ENCODE measurements at places on chromosomes 4 and X.

DNA sequence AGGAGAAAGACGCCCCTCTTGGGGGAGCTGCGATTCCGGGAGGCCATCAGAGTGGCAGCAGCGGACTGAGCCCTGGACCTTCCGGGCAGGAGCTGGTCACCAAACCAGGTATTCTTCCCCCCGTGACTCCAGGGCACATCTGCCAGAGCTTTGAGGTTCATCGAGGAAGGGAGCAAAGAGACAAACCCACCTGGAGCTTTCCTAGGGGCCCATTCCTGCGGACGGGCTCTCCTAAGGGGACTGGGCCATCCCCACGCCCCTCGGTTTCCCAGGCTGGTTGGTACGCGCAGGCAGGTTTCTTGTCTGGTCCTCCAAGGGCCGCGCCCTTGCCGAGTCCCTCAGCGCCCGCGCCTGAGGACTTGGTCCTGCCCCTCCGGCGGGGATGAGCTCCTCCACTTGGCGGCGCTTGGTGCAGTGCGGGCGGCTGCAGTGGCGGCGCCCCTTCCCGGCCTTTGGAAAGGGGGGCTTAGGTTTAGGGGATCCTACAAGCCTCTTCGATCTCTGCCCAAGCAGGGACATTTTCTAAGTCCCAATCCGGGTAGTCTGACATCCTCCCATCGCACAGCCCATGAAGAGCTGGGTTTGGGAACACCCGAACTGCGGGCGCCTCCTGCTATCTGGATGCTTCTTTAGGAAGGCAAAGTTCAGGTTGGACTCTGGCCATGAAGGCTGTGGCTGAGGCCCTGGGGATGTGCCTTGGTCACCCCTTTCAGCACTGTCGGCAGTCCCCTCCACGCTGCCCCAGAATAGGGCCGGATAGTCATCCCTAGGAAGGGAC, 538 bp downstream of the STBD1 start:
- DNase-seq: peak; percentile 55

- no peak for DNase-seq
Observed at GRCh38 chrX:45907786-45908185, 637.4 kb downstream of the ZNF674 start.

- DNase-seq: peak; percentile 45
Observed at GRCh38 chr4:77959566-77960338, 97.1 kb downstream of the MRPL1 start.

DNA sequence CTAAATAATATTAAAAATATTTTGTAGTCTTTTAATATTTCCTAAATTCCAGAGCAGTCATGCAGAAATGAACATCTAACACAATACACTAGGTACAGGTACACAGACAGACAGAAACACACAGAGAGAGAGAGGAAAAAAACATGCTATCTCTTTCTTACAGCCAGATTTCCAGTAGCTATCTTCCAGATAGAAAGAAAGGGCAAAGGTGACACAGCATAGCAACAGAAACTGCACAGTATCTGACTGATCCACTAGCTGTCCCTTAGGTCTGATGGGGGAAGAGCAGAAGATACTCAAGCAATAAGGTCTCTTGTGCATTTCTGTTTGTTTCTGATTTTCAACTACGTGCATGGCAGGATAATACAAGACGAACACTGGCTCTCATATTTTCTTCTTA, 7.8 kb downstream of the FBXW7 start:
- DNase-seq: no peak

DNA sequence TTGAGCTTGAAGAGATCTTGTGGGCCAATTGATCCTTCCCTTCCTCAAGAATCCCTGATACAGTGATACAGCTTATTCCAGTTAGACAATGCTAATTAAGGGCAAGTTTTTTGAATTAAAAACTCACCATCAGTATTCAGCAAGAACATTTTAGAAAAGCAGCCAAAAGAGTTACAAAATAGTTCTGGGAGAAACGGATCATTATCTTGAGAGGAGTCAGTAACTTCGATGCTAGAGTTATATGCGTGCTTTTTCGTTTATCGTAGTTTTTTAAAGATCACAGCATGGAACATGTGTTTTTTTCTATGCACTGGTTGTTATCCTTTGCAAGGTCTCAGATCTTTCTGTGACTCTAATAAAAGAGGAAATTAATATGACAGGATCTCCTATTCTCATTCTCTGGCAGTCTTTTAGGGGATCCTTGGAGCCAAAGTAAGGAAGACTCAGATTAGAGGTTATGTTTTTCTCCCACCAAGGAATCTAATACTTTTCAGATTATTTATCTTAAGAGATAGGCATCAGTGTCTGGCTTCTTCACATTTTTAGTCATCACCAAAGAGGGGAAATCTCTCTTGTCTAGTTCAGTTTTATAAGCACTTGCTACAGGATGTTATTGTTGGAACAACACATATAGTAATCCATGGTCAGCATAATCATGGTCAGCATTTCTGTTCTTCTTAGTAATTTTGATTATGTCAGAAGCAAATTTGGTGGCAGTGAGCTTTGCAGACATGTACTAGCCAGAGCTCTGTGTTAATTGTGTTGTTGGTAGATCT, 109.7 kb downstream of the PDLIM5 start:
- DNase-seq: peak; percentile 80

DNA sequence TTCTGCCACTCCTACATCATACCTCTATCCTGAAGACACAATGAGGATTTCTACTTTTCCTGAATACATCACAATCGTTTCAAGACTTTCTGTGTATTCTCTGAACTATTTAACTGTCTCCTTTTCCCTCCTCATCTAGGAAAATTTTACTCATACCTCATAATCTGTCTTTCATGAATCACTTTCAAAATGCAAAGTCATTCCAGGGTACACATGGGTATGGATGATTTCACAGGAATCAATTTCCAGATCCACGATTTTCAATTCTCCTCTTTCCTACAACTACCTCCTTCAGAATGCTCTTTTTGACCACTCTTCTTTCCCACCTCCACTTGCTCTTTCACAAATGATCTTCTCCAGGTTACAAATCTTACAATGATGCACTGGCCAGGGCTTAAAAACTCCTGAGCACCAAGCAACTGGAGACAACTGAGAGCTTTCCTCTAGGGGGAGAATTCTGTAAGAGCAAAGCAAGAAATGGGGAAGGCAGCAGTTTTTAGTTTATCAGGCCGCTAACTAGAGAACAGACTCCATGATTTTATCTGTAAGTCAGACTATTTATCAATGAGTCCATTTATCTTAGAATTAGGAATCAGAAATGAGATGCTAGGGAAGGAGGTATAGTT, 116.4 kb downstream of the PPP3CA start:
- DNase-seq: peak; percentile 54

DNA sequence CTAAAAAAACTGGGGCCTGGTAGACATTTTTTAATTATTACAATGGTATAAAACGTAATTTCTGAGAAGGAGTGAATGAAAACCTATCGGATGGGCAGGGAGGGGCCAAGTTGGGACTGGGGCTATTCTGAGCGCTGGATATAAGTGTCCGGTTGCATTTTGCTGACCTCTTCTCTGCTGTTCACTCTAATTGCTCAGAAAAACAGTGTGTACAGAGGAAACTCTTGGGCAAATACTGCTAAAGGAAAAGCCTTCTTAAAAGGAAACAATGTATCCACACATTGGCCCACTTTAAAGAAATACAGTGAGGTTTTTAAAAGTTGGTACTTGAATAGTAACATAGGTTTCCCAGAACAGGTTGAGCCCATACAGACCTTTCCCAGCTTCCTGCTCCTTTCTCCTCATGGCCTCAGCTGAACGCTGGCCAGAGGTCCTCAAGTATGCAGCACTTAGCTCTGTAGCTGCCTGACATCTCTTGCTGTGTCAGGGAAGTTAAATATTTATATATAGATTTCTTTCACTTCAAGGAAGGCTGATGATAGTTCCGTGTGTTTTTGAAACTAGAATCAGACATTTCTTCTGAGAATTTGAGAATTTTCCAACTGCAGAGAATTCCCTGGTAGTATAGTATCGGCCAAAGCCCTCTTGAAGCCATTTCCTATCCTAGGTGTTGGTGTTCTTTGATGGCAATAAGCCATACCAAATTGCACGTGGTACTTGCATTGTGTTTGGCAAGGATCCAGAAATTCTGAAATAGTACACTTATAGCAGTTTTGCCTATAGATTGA, 97.1 kb upstream of the SLC4A4 start:
- DNase-seq: no peak
